ENCODE measurements at places on chromosomes 7 and 10. TPM values are rescaled to one million over a fixed set of nuclear protein-coding genes. Genes with fewer than 3 reads are reported as not detected.

- no peak for DNase-seq
Observed at GRCh38 chr7:99011706-99012404, 132.1 kb downstream of the SMURF1 start.

GRCh38 chr7:92461027-92462003, 14.0 kb downstream of the GATAD1 start:
- DNase-seq, result peak; percentile 54

GRCh38 chr10:123009105-123009820, 457 bp downstream of the ACADSB start:
- peak; percentile 3 for DNase-seq

ZWINT gene
- total RNA-seq, result 72.5 TPM

DNA sequence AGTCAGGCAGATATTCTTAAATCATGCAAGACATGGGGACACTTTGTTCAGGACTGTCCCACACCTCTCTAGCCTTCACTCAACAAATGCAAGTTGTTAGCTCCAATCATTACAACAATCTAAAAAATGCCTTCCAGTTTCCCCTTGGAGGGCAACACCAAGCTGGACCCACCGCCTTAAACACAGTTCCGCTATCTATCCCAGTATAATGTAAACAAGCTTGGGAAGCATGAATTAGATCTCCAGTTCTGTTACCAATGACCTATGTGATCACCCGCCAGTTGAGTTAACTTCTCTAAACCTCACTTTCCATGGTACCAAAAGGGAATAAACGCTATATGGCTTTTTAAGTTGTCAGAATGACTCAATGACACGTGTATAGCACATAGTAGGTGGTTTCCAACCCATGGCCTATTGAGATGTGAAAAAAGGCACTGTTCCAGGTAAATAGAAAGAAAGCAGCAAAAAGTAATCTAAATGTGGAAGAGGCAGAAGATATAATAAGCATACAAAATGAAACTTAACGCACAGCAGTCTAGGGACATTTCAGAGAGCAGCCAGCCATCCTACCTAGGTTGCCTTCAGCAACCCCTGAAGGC, 2.4 kb upstream of the REEP3 start:
- DNase-seq, result no peak
